ENCODE measurements at places on chromosomes 16 and 17. TPM values are rescaled to one million over a fixed set of nuclear protein-coding genes. Genes with fewer than 3 reads are reported as not detected.

The IGFALS gene
- total RNA-seq: under 0.01 TPM

The DNASE1L2 gene
- 1.1 TPM for total RNA-seq

The HID1 gene
- 0.23 TPM for total RNA-seq

The HOXB6 gene
- total RNA-seq: 0.12 TPM

The CCL1 gene
- not detected for total RNA-seq

The CLEC3A gene
- total RNA-seq: not detected

The RAB37 gene
- total RNA-seq: 0.15 TPM

The YBX2 gene
- total RNA-seq: not detected

Data from smooth muscle cell of the coronary artery (primary cell).